Stimulated activated effector memory CD8-positive, alpha-beta T cell treated with anti-CD3 and anti-CD28 coated beads, Interleukin-12 subunit alpha, Interleukin-12 subunit beta, amount 100 ng/mL, for 72 hours (primary cell): ENCODE measurements at places on chromosomes 11 and 22.

DNA sequence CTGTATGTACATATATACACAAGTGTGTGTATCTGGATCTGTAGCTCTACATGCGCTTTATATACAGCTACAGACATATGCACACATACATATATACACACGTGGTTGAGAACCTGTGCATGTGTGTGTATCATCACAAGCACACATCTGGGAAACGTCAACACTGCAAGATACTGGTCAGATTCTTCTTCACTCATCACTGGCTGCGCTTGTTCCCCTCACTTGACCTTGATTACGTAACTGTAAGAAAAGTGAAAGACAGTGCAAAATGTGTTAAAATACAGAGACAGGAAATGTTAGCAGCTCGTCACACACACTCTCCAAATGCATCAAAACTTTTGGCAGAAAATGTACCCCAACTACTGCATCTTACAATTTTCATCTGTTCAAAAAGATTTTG, 51.9 kb upstream of the MN1 start:
- DNase-seq = no peak

DNA sequence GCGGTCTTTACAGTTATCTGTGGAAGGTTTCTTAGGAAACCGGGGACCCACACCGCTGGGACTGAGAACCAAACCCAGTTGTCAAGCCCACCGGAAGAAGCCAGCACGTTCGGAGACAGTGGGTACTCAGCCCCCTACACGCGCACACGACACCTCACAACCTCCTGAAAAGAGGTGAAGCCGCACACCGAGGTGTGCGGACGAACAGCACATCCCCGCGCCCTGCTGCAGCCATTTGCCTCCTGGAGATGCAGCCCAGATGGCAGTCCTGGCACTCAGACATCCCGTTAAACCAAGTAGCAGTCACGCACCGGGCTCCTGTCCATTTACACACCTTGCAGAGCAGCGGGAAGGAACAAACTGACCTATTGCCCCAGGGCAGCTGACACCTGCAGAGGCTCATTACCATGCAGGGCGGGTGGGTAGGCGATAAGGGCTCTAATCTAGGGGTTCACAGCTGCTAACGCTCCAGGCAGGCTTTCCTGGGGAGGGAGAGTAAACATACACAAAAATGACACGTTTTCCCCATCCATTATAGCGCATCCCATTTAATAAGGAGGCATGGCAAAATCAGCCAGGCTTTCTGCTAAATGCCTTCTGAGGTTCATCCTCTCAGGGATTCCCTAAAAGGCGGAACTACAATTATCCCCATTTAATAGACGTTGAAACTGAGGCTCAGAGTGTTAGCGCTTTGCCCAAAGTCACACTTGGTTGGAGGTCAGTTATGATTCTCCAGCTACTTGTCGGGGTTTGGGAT, 864 bp upstream of the EHBP1L1 start:
- peak; percentile 78 for DNase-seq

- no peak for DNase-seq
Observed at GRCh38 chr11:132788816-132789325, 743.4 kb downstream of the OPCML start.

DNA sequence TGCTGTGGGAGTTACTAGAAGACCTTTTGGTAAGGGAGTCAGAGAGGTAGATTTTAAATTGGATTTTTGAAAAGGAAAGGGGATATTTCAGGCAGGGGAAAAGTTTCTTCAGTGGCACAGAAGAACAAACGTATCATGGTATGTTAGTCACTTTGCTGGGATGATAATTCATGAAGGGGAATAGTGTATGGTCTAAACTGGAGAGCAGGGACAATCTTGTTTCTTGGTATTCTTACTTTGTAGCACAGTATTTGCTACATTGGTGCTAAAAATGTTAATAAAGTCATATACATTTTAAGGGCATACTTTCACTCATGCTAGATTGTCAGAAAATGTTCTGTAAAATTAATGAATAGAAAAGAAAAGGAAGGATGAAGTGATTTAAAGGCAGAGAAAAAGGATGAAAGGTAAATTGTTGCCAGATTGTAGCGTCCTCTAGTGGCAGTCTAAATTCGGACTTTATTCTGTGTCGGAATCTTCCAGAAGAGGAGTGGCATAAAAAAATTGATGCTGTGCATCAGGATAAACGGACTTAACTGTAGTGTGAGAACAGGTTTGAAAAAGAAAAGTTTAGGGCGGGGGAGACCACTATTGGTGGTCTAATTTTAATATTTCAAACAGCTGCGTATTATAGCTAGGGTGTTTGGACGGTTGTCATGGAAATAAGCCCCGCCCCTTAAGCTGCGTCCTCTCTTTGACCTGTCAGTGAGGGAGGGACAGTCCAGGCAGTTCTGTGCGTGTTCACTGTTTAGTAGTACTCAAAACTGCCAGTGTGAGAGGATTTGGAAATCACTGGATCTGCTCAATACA, at the start of gene BCO2:
Gene BCO2, plus strand, starts transcription at position 724 of the 810 bp plus-strand sequence. CDS start 90 bp downstream, outside the sequence.
- peak; percentile 35 for DNase-seq

GRCh38 chr22:33921525-33922348, 1.5 kb upstream of the LARGE1 start:
- DNase-seq = no peak

GRCh38 chr22:22941831-22942510, 54.4 kb downstream of the IGLL5 start:
- DNase-seq = peak; percentile 48

GRCh38 chr11:132332521-132332920, 962.1 kb downstream of the NTM start:
- no peak for DNase-seq

GRCh38 chr11:96063886-96064285, 140.0 kb upstream of the MTMR2 start:
- DNase-seq = no peak

DNA sequence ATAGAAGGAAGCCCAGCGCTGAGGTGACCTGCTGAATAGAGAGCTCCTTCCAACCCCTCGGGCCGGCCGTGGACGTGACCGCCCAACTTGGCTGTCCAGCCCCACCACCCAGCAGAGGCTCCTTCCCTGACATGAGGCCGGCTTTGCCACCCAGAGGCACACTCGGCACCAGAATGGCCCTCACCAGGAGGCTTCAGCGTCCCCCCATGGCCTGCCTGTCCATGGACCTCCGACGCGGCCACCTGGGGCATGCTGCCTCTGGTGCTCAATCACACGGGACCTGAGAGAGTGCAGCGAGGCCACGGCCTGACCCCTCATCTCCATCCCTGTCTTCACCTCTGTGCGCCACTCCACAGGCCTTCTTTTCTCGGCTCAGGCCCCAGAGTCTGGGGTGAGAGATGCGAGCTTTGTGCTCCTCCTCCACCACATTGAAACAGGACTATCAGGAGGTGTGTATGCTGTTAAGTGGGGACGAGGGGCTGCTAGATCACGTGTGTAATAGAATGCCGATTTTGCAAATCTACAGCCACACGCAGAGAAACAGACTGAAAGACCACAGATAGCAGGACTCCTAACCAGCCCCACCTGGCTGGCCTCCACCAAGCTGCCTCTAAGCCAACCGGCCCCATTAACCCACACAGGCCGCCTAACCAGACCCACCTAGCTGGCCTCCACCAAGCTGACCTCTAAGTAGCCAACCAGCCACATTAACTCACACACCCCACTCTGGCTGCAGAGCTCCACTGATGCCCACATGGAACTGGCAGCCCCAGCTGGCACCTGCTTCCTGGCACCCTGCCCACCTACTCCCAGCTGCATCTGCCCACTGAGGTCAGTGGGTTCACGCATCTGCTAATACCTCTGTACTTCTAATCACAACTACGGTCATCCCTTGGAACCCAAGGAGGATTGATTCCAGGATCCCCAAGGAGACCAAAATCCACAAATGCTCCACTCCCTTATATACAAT, 20.7 kb downstream of the LINC01488 start:
- no peak for DNase-seq

DNA sequence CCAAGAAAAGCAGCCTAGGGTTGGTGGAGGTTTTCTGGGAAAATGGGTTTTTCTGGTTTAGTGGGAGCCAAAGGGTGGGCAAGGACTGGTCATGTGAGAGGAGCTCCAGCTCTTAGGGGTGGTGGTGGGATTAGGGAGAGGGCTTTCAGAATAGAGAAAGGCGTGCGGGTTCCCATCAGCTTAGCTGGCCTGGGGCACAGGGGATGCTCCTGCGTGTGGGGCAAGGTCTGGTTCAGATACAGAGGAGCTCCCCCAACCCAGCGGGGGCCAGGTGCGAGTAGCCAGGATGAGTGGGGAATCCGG, 644 bp downstream of the TMEM134 start:
- no peak for DNase-seq

DNA sequence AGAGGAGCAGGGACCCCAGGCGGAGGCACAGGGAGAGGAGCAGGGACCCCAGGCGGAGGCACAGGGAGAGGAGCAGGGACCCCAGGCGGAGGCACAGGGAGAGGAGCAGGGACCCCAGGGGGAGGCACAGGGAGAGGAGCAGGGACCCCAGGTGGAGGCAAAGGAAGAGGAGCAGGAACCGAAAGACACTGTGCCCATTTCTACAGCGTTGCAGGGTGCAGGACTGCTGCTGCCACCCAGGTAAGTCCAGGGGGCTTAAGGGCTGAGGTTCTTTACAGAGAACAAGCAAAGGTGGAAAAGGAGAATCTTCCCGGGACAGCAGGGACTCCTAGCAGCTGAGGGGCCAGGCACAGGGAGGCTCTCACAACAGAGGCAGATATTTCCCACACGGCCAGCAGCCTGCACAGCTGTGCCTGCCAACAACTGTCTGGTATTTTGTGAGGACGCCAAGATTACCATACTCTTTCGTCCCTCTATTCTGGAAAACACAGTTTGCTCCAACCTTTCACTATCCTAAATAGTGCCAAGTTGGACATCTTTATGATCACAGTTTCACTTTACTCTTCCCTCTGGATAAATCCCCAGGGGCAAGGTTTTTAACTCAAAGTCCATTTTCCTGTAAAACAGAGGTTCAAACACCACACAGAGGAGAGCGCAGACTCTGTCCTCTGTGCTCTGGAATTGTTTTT, 39.4 kb downstream of the SHANK2 start:
- DNase-seq = no peak

DNA sequence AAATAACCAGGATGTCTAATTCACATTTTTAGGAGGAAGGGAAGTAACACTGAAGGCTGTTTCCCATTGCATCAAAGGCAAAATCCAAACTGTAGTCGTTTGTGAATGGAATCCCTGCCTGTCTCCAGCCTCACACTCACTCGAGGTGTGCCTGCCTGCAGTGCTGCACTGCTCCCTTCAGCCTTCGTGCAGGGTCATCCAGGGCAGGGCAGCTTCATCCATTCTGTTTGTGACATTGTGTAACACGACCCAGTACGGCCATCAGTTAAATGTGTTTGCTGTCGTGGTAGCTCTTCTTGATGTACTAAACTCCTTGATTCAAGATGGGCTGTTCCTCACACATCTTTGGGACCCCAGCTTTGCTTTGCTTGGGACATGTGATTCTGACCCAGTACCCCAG, 34.3 kb downstream of the LDLRAD3 start:
- DNase-seq = no peak

DNA sequence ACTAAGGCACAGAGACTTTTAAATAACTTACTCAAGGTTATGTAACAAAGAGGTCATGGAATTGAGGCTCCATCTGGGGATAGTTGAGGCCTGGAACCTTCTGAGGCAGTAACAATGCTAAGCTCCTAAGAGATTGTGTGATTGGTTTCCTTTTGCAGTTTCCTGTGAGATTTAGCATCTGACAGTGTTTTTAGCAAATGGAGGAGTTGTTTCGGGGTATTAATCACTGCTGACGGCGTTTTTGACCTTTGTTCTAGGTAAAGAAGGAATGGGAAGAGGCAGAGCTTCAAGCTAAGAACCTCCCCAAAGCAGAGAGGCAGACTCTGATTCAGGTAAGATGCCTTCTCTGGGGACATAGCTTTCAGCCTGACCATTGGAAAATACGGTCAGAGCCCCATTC, 32.1 kb upstream of the ST14 start:
- no peak for DNase-seq

DNA sequence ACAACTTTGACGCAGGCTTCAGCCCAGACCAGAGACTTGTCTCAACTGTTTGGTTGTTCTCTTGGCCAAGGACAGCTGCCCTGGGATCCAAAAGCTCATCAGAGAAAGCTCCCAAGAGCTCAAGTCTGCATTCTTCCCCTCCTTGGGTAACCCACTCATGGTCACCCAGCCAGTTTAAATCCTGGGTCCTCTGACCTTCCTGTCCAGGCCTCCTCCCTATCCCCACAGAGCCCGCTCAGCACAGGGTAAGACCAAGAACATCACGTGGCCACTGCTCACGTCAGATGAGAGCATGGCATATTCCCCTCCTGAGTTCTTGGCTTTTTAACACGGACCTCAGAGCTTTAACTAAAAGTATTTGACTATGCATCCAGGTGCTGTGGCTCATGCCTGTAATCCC, 25.8 kb downstream of the TSKU start:
- no peak for DNase-seq

DNA sequence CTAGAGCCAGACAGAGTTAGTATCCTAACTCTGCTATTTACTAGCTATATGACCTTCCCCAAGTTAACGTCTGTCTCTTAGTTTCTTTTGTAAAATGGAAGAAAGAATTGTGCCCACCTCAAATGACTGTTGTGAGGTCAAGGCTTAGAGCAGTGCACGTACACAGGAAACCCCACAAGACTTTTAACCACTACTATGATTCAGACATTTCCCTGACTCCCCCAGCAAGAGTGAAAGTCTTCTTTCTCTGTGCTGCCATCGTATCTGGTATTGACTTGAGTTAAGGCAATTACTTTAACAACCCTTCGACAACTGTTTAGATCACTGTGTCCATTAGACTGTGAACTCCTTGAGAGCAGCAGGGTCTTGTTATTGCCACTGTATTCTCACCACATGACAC, 2.6 kb upstream of the OR52W1 start:
- DNase-seq = no peak

DNA sequence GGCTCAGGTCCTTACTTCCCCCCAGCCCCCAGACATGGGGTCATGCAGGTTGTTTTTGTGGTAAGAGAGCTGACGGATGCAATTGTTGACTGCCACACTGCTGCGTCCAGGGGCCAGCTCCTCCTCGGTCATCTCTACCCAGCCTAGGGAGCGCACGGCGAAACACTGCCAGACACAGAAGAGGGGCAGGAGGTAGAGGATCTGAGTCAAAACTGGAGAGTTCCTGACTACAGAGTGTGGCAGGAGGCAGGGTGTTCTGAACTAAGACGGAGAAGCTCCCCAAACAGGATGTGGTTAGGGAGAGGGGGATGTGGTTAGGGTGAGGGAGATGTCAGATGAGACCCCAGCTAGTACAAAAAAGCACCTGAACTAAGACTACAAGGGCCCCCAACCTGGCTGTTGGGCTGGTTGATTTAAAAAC, 12.3 kb downstream of the SMPD1 start:
- DNase-seq = peak; percentile 80

GRCh38 chr11:84339796-84340195, 1053.6 kb upstream of the CCDC90B start:
- DNase-seq = no peak
